Activated CD4-positive, alpha-beta T cell treated with anti-CD3 and anti-CD28 coated beads, Interleukin-2, amount 10 ng/mL, durations not matched to agents 7 days and 5 days (primary cell): ENCODE measurements at places on chromosomes 6 and 20.

- DNase-seq, result no peak
Observed at GRCh38 chr6:117558818-117559217, 43.5 kb downstream of the GOPC start.

DNA sequence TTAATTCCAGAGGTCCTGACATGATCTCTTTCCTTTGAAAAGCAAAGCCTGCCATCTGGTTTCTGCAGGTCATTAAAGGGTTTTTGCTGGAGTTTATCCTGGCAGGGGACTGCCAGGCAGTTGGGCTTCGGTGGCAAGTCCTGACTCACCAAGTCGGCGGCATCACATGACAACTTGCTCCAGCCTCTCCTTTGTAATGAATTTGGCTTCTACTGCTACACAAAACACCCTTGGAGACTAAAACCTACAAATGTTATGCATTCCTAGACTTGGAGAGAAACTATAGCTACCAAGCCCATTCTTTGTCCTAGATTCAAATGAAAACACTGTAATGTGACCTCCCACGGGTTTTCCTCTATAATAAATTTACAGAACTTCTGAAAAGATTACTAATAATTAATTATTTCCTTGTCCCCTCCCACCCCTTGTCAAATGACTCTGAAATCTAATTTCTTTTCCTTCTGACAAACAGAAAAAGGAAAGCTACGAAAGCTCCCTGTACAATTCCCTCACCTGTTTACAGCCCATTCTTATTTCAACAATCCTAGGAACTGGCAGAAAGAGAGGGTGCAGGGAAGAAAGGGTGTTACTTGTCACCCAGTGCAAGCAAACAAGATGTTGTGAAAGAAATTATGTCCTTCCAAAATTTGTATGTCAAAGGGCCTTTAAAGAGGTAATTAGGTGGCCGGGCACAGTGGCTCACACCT lies 62.9 kb downstream of the QRSL1 start:
- no peak for DNase-seq

GRCh38 chr6:148952147-148953035 lies 205.6 kb downstream of the UST start:
- no peak for DNase-seq

DNA sequence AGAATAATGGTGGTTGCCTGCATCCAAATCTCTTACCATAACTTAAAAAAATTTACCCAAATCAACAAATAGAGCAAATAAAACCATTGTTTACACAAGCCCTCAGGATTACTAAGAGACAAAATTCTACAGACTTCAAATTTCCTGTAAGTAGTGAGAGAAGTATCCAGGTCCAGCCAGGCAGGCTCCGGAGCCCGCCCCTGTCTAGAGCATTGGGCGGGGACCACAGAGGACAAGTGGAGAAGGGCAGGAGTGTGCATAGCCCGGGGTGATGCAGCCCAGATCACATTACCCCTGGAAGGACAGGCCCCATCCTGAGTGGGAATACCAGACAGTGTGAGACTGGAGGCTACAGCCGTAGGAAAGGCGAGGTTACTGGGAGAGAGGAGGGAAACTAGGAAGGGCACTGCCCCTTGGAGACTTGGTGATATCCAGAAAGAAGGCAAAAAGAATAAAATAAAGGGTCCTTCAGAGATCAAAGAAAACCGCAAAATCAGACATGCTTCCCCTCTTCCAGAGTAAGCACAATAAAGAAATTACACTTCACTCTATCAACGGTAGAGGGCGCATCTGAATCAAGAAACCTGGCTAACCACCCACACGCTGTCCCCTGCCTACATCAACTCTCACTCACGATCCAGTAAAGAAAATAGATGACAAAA lies 26.6 kb downstream of the RIN2 start:
- peak; percentile 47 for DNase-seq

DNA sequence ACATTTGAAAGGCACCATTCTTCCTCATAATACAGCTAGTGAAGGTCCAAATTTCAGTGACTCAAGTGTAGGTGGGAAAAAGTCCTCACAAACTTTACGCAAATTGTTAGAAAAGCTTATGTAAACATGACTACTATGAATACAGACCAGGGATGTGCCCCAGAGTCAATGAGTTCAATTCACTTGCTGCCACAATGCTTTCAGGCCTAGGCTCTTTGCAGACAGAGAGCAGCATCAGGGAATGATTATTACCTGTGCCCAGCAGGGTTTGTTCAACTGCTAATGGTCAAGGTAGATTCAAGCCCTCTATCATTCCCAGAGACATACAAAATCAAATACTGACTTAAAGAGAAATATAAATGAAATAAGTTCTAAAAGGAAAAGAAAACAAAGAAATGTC lies 84.0 kb downstream of the LAMA2 start:
- no peak for DNase-seq

DNA sequence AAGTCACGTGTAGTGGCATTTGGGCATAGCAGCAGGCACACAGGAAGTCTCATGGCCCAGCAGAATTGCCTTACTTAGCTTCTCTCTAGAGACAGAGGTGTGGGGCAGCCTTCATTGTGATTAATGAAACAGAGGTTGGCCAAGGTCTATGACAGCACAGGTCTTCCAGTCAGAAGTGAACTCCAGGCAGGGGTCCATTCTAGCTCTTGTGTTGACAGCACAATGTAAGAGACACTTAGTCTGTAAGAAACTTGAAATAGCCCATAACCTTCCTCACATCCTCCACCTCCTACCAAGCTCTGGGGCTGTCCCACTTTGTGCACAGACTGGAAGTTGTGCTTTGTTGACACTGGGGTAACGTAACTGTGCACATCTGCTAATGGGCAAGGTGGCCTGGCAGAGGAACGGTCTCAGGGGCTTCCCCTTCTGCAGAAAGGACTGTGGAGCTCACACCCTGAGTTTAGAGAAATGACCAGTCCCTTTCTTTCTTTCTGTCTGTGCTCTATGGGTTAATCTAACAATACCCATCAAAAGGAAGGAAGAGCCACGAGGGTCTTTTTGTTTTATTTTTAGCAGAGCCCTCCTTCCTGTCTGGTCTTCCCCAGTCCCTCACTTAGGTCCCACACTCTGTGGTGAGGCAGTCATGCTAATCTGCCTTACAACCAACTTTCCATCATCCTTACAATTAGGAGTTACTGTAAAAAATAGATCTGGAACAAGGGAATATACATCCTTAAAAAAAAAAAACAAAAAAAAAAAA lies 35.6 kb upstream of the TAGAP start:
- no peak for DNase-seq

DNA sequence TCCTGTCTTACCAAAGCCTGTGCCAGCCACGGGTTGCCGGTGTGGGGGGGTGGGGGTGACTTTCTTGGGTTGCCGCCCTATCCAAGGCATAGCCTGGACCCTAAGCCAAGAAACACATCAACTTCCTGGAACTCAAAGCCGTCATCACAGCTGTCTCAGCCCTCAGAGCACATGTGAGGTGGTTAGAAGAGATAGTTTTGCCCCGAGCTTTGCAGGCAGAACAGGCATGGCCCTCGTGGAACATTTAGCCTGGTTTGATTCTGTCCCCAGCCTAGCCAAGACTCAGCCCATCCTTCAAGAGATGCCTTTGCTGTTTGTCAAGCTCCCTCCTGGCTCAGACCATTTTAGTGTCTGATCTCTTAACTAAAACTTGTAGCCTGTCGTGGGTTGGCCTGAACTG lies 64.9 kb downstream of the RREB1 start:
- DNase-seq, result no peak

- no peak for DNase-seq
Observed at GRCh38 chr6:136362421-136363356, 73.0 kb upstream of the BCLAF1 start.

- DNase-seq, result no peak
Observed at GRCh38 chr20:47551841-47552240, 50.2 kb downstream of the NCOA3 start.

- DNase-seq, result no peak
Observed at GRCh38 chr20:32993496-32994050, 10.7 kb downstream of the SUN5 start.

DNA sequence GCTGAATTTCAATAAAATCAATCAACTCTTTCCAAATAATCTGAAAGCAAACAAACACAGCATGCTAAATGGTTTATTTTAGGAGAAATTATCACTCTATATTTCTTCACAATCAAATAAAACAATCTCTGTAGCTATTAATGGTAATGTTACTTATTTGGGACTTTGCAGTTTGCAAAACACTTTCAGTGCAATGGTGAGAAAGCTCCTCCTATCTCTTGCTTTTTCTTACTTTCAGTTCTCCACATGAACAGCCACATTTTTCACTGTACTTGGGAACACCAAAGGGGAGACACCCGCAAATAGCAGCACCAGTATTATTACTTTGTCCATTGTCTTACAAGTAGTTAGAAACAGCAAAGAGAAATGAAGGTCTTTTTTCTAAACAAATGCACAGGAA lies 92.4 kb downstream of the DST start:
- no peak for DNase-seq

GRCh38 chr6:30816791-30817739 lies 67.3 kb upstream of the DDR1 start:
- DNase-seq, result no peak
